Fibroblast of the aortic adventitia (primary cell): ENCODE measurements at places on chromosomes 11 and 22.
A peak's percentile ranks its signal among the peaks of the same experiment; 100 is the strongest.

- DNase-seq, result peak; percentile 50
Measured at GRCh38 chr11:88318017-88318416, 19.5 kb downstream of the CTSC start.

GRCh38 chr11:46271875-46272815 is 5.3 kb upstream of the CREB3L1 start:
- DNase-seq, result no peak

DNA sequence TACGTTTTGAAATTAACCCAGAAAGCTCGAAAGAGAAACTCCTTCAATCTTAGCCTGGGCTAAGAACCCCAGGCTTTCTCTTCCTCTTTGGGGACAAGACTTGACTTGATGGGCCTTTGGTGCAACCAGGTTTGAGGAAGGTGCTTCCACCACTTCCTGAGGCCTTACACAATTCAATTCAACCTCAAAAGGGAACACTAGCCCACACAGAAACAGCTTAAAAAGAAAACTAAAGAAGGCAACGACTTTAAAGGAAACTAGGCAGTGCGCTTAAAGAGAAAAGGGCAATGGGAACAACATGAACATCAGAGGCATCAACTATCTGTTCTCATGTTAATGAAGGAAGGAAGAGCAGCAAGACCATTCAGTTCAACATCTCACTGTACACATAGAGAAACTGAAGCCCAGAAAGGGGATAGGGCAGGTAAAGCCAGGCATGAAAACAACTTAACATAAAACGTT is 24.8 kb downstream of the PAK1 start:
- no peak for DNase-seq

DNA sequence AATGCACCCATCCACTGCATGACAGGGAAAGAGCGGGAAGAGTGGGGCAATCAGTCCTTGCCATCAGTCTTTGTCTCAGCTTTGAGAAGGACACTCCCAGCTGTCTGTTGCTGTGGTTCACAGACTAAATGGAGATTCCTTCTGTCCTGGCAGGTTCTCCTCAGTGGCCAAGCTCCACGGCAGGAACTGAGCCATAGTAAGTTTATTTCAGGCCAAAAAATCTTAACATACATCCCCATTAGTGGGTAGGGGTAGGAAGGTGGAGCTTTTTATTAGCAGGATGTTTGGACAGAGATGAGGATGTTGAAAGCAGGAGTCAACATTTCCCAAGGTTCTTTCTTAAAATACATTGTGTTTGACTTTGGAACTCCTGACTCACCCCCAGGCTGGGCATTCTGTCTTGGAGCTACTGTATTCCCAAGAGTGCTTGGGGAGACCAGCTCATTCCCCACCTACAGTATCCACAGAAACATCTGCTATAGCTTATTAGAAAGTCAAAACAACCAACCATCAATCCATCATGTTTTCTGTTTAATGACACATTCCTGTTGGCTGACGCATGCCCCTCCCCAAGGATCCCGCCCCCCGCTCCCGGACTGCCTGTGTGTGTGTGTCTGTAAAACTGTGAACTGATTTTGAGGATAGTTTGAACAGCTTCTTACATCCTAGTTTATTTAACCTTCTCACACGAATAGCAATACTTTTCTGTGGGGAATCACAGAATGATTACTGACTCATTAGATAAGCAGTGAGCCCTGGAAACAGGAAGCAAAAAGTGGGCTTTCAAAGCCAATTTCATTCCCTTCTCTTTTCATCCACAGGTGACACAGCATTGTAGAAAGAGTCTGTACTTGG is 109.5 kb downstream of the CCDC81 start:
- DNase-seq, result peak; percentile 100

- no peak for DNase-seq
Measured at GRCh38 chr11:31478223-31478590, 31.2 kb downstream of the IMMP1L start.

GRCh38 chr11:130737866-130738431 is 178.3 kb downstream of the SNX19 start:
- DNase-seq, result peak; percentile 95

GRCh38 chr11:74446532-74446938 is 20.8 kb downstream of the KCNE3 start:
- DNase-seq, result no peak
